ENCODE measurements at places on chromosomes 7 and 10. TPM values are rescaled to one million over a fixed set of nuclear protein-coding genes. Genes with fewer than 3 reads are reported as not detected.

DNA sequence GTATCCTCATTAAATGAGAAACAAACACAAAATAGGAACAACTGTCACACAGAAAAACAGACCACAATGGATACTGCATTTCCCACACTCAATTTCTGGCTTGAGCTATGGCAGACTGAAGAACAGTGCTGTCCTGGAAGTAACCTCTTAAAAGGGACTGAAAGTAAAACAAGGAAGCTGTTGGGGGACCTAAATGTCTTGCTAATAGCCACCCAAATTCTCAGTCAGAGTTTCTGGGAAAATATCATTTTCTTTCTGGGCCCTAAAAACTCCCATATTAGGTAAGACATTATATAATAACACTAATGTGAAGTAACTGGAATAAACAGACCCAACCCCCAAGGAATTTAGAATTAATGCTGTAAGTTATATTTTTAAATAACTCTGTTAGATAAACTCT lies 80.9 kb upstream of the TFEC start:
- DNase-seq: no peak

GRCh38 chr7:155219947-155220769 lies 77.5 kb upstream of the INSIG1 start:
- no peak for DNase-seq

DNA sequence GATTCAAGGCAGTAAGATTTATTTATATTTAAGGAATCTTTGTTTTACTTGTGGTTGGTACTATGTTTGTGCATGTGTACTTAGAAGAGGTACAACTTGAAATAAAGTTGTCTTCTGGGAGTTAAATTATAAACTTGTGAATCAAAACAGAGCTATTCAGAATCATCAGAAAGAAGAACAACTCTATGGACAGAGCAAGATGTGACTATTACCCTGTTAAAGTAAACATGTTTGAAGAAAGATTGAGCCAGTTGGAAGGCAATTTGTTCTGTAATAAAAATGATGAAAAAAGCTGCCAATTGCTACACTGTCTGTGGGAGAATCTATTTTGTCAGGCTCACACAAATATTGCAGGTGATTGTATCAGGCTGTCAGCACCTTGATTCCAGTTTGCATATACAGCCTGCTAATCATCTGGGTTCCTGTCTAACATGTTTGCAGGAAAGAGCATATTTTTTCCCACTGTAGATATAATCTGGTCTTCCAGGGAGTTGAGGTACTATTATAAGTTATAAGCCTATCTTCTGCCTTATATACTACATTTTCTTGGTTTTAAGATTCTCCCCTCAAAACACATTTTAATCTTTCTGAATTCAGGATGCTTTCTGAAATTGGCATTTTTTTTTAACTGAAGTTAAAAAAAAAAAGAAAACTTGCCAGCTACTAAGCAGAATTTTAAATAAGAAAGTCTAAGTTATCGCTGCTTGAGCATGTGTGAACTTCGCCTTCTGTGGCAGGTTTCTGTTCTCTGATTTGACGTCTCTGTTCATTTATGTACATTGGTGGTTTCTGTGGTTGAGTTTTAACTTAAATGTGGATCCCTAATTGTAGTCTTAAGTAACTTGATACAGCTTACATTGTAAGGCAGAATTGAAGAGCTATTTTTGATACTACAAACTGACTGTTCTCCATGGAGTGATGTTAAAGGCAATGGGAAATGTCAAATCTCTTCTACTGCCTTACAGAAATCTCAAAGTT lies 46.0 kb downstream of the ZNRF2 start:
- DNase-seq: no peak

DNA sequence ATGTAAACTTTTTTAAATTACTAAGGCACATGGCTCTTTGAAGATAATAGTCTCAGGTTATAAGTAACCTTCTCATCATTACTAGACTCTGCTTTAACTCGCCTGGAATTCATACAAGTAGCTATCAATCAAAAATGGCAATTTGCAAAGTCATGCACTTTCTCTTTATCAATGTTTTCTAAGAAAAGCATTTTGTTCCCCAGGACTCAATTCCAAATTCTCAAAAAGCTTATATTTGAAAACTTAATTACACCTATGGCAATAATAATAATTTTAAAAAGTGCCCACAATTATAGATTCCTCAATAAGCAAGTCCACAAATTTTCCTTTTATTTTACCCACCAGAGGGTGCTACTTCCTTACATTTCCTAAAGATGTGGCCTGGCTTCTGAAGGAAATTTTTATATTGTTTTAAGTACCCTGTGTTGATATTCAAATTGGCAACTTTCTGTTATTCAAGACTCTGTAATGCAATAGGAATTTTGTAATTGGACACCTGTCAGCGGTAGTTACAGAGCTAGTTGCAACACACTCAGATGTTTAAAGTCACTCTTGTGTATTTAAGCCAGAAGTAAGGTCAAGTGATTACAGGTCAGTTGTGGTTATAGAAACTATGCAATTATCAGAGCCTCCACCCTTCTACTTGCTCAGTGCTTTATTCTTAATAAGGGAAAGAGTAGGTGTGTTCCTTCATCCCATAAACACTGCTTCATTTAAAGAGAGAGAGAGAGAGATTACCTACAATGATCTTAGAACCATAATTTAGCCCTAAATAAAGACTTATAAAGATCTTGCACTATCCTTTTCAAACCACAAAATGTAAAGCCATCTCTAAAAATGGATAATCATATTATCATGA lies 47.1 kb upstream of the HYAL4 start:
- DNase-seq: peak; percentile 39

DNA sequence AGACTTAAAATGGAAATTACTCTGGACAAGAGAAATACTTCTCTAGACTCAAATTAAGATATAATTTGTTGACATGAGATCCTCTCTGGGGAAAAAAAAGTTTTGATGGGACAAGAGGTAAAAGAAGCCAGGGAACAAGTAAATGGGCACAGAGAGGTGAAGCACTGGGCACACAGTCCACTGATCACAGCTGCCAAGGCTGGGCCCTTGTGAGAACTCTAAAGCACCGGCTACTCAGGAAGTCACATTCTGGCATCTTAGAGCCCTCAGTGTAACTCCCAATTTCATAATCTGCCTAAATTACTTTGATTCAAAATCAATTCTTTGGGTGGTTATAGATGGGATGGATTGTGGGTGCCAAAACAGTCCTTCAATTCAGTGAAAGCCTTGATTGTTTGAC lies 123.2 kb upstream of the CACNA2D1 start:
- DNase-seq: no peak

GRCh38 chr10:14621037-14621436 lies 153.7 kb downstream of the FAM107B start:
- no peak for DNase-seq

DNA sequence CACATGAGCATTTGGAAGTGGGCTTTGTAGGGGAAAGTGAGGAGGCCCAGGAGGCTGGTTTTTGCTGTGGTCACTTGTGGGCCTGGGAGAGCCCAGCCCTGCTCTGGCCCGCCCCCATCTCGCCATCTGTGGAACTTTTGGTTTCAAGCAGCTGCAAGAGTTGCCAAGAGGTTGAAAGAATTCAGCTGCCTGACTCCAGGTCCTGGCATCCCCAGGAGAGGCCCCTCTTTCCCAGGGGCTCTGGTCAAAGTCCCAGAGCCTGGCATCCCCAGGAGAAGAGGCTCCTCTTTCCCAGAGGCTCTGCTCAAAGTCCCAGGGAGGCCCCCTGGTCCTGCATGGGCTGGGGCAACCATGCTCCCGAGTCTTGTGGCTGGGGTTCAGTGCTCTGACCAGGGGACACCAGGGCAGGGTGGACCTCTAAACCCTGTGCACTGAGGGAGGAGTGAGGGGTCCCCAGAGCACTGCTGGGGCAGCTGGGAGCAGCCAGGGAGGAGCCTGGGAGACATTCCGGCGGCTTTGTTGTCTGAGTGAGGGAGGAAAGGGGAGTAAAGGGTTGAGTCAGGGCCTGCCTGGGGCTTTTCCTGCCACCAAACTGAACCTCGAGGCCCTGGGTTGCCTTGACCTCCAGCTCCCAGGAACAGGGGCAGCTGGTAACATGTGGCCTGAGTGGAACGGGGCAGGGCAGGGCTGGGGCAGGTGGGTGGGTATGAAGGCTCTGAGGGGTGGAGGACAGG lies 27.7 kb upstream of the CSGALNACT2 start:
- DNase-seq: no peak

Gene TMEM139
- not detected for polyA plus RNA-seq

DNA sequence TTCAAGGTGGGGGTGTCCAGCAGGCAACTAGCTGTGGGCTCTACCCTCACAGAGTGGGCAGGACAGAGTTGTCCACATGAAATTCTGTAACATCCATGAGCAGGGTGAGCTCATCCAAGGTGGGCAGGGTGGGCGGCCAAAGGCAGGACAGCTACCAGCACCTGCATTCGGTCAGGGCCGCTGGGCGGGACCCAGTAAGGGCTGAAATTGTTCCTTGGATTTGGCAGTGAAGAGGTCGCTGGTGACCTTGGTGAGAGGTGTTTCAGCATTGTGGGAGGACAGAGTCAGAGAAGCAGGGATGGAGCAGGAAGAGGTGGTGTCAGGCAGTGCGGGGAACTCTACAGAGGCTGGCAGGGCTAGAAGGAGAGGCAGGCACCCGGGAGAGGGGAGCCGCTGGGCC lies 23.9 kb downstream of the ADCYAP1R1 start:
- DNase-seq: no peak

DNA sequence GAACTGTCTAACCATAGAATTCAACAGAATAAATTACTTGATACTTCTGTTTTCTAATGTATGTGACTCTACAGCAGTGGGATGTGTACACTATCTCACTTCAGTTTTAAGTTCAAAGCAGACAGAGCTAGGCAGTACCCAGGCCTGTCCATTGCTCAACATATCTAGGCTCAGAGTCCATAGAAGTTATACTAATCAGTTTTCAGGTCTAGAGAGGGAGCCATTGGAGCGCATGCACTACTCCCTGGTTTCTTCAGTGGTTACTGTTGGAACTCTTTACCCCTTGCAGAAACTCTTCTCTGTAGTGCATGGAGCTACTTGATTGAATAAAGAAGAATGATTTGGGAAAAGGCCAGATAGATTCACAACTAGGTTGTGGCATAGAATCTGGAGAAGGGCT lies 4.4 kb downstream of the CD36 start:
- DNase-seq: no peak

Gene STAG3
- polyA plus RNA-seq: 0.15 TPM

DNA sequence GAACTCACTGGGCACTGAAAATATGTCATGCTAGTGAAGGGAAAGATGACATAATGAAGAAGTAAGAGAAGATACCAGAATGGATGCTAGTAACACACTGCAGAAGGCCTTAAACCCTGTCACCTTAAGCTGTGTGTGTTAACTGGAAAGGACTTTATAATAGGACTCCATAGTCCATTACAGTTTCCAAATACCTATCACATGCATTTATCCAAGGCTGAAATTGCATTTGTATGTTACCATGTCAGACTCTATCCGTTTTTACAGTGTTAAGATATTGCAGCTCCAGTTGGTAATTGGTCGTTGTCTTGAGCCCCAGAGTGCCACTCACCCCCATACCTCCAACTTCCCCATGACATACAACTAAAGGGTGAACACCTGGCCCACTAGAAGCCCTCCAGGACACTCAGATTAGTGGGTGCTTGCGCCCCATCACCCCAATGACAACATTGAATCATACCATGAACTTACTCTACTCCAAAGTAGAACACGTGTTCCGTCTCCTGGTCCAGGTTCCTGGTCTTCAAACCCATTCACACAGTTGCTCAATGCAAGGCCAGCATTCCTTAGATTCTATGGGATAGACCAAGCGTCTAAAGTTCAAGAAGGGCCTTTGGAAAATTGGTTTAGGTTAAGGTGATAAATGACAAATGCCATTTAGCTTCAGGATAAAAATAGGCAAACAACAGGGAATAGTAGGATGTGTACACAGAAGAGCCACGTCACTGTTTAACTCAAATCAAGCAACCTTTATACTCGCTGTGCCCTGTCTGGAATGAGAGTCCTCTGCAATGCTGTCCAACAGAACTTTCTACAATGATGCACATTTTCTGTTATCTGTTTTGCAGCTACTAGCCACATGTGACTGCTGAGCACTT lies 2.1 kb upstream of the RAPGEF5 start:
- no peak for DNase-seq

DNA sequence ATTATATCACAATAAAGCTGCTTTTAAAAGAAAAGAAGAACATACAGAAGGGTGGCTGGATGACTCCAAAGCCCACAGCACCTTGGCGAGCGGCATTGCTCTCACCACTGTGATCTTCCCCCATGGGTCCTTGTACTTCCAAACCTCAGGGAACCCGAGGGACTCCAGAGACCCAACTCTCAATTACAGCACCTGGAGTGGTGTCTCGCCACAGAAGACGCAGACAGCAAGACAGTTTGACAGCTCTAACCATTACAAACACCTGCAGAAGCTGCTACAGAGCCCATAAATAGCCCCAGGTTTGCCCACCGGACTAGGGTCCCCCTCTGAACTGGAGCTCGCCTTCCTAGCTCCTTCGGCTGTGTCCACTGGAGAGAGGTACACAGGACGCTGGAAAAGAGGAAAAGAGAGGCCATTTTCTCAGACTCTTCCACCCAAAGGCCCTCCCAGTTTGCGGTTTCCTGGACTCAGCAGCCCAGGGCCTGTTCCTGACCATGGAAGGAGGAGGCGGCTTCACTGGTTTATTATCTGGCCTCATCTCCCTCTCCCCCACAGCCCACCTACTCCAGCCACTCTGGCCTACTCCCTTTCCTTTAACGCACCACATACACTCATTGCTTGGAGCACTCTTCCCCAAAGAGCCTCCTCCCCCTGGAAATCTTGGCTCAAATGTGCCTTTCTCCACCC lies 1.9 kb downstream of the PIK3AP1 start:
- DNase-seq: no peak

DNA sequence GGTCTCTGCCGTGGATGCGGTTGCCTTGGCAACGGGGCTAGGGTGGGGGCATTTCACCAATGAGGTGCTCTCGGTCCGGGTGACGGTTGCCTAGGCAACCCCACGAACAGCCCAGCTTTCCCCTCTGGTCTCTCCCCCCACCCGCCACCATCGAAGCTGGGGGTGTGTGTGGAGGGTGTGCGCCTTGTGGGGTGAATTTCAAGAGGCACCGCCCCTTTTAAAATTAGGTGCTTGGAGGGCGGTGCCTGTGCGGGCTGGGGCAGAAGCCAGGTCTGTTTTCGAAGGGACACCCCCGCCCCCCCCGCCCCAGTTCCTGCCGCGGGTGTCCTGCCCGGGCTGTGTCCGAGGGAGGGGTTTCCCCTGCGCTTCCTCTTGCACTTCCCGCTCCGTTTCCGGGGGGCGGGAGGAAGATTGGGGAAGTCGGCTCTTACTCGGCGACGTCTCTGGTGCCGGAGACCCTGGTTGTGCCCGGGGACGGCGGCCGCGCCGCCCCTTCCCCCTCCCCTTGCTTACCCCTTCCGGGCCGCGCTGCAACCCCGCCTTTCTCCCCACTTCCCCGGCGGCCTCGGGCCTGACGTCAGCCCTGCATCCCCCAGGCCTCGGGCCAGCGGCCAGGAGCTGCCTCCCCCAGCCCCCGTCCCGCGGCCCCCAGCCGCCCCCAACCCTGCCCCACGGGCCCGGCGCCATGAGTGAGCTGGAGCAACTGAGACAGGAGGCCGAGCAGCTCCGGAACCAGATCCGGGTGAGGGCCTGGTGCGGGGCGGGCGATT lies 2.2 kb downstream of the GNB2 start:
- DNase-seq: peak; percentile 18

DNA sequence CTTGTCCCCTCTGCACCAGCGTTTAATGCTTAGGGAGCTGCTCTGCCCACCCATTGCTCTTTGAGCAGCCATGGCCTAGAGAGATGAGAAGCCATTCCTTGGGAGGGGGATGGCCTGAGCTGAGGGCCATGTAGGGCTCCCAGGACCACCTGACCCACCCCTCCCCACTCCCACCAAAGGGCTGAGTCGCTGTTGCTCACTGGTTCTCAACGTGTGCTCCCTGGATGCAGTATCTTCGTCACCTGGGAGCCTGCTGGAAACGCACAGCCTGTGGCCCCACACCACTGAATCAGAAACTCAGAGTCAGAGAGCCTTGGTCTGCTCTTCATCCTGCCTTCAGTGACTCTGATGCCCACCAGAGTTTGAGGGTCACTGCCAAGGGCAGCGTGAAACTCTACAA lies 37.0 kb downstream of the VWA2 start:
- no peak for DNase-seq
